ENCODE measurements at places on chromosomes 13 and 19. TPM values are rescaled to one million over a fixed set of nuclear protein-coding genes. Genes with fewer than 3 reads are reported as not detected.

MATK gene
- total RNA-seq = not detected

- DNase-seq = peak; percentile 62
Observed at GRCh38 chr19:55647732-55648584, at the start of gene CCDC106. Gene CCDC106, plus strand, starts transcription at chr19:55648212. Its CDS starts 835 bp downstream, at chr19:55649047.

DNA sequence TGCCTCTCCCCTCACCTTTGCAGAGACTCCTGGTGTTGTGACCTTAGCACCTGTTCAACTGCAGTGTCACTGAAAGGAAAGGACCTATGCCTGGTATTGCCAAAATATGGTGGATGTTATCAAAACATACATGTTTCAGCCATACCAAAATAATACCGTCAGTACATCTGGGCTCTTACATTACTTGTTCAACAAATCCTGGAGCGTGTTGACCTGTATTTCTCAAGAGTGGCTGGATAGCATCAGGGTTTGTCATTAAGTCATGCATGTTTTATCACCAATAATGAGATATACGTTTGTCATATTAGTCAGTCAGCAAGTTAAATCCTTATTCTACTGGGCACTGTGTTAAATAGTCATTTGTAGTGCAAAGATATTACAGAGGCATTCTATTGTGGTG is 290.8 kb downstream of the SHISA2 start:
- no peak for DNase-seq

GRCh38 chr13:83666141-83666540 is 216.1 kb downstream of the SLITRK1 start:
- DNase-seq = no peak

DNA sequence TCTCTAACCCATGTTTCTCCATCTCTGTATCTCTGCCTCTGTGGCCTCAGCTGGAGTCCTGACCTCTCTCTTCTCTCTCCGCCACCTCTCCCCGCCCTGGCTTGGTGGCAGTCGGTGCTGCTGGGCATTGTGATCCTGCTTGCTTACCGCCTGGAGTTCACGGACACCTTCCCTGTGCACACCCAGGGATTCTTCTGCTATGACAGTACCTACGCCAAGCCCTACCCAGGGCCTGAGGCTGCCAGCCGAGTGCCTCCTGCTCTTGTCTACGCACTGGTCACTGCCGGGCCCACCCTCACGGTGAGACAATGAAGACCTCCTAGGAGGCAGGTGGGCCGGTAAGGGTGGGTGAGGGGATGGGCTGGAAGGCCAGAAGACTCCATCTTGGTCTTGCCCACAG is 4.2 kb downstream of the PLPPR2 start:
- DNase-seq = no peak

GRCh38 chr19:44719262-44719701 is 20.3 kb downstream of the CEACAM16 start:
- no peak for DNase-seq

GRCh38 chr13:24925318-24926231 is 161.6 kb downstream of the RNF17 start:
- no peak for DNase-seq
